Endothelial cell (in vitro differentiated cells): ENCODE measurements at places on chromosomes 2 and 18. TPM values are rescaled to one million over a fixed set of nuclear protein-coding genes. Genes with fewer than 3 reads are reported as not detected.

DNA sequence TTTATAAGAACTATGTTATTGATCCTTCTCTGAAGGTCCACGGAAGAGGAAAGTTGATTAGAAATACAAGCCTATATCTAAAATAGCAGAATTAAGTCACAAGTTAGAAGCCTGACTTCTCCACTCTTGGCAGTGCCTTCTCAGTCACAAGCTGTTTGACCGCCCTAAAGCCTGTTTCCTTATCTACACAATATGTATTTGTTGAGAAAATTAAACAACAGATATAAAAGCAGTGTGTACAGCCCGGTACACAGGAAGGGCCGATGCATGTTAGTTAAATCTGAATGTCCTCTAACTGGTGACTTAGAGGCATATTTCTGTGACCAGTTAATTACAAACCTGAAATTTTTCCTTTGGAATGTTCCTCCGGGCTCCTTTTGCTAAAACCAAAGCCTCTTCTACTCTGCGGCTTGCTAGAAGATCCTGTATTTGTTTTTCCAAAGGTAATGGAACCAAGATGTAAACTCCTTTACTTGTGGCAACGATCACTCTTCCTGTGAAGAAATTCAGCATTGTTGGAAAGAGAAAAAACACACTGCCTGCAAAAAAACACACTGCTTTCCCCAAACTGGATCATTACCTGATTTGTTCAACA, 33.4 kb downstream of the TGFBRAP1 start:
- no peak overlapping the region for H3K27ac ChIP-seq
- H3K36me3 ChIP-seq = peaks cover 17% of the 10 kb centered on the region
- no peaks in the 10 kb centered on the region for H3K4me1 ChIP-seq
- H3K4me3 ChIP-seq = no peak overlapping the region
- DNase-seq = no peak
- no peaks in the 10 kb centered on the region for H3K27me3 ChIP-seq

DNA sequence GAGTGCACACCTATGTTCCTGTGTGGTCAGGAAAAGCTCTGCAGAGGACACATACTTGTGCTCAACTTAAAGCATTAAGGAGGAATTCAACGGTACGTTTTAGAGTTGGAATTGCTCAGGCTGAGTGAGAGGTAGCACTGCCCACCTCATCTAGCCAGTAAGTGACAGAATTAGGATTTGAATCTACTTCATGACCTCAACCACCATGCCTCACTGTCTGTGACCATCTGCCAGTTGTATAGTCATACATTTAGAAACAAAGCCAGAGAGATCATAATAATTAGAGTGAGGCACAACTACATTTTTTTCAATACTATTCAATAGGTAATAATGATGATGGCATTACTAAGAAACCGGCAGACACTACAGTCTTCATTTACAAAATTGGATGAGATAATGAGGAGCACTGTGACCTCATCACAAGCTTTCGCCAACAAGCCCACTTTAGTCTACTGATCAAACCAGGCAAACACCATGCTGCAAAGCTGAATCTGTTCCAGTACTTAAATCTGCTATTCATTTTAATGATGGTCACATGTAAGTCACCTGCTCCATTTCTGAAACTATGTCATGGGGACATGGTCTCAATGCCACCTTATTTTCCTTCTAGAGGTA, 1018.4 kb downstream of the TMEM182 start:
- no peak for DNase-seq
- no peak overlapping the region for H3K4me3 ChIP-seq
- no peaks in the 10 kb centered on the region for H3K36me3 ChIP-seq
- no peaks in the 10 kb centered on the region for H3K4me1 ChIP-seq

- H3K27me3 ChIP-seq = peaks cover 2% of the 10 kb centered on the region
- H3K27ac ChIP-seq = peak overlapping the region; percentile 30
- no peak for DNase-seq
- H3K4me3 ChIP-seq = no peak overlapping the region
- peaks cover 11% of the 10 kb centered on the region for H3K4me1 ChIP-seq
These were observed 45.3 kb upstream of the ROCK2 start for GRCh38 chr2:11389551-11390398.

GRCh38 chr2:13001408-13001807, 284.7 kb downstream of the TRIB2 start:
- H3K27ac ChIP-seq = no peak overlapping the region
- no peak for DNase-seq
- no peaks in the 10 kb centered on the region for H3K36me3 ChIP-seq
- peaks cover 23% of the 10 kb centered on the region for H3K4me1 ChIP-seq
- no peaks in the 10 kb centered on the region for H3K27me3 ChIP-seq
- no peak overlapping the region for H3K4me3 ChIP-seq

GRCh38 chr2:211373203-211373602, 816.8 kb downstream of the CPS1 start:
- H3K36me3 ChIP-seq = no peaks in the 10 kb centered on the region
- no peaks in the 10 kb centered on the region for H3K27me3 ChIP-seq
- H3K27ac ChIP-seq = no peak overlapping the region
- H3K4me3 ChIP-seq = no peak overlapping the region
- no peaks in the 10 kb centered on the region for H3K4me1 ChIP-seq
- no peak for DNase-seq

DNA sequence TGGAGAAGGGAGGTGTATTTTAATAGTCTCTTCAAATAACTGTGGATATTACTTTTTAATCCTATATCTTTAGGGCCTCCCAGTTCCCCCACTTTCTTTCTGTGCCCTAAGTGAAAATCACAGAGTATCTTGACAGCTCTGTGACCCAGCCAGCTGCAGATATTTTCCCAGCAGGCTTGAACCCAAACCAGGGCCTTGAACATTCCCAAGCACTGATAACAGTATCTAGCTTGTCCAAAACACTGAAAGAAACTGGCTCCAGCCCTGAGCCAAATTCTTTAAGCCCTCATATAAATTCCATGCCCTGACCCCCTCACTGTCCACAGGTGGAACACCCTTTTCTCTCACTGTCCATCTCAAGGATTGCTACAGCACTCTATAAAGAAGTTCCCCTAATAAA, 388.1 kb upstream of the CHAC2 start:
- H3K4me1 ChIP-seq = no peaks in the 10 kb centered on the region
- H3K27me3 ChIP-seq = no peaks in the 10 kb centered on the region
- H3K4me3 ChIP-seq = no peak overlapping the region
- DNase-seq = no peak
- no peak overlapping the region for H3K27ac ChIP-seq
- H3K36me3 ChIP-seq = no peaks in the 10 kb centered on the region

DNA sequence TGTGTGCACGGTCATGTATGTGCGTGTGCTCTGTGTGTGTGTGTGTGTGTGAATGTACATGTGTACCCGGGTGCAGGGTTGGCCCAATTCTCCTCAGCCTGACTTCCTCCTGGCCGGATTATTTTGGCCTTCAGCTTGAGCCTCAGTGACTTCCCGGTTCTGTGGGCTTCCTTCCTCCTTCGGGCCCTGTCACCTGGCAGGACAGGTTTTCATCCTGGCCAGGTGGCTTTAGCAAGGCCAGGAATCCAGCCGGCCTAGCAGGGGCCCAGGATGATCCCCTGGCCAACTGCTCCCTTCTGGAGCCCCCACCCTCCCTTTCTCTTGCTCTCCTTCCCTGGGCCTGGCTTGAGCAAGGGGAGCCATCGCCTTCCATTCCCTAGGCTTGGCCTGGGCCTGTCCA, 140.5 kb downstream of the INHBB start:
- no peak for DNase-seq
- no peaks in the 10 kb centered on the region for H3K36me3 ChIP-seq
- no peaks in the 10 kb centered on the region for H3K4me1 ChIP-seq
- peaks cover 6% of the 10 kb centered on the region for H3K27me3 ChIP-seq
- no peak overlapping the region for H3K4me3 ChIP-seq

DNA sequence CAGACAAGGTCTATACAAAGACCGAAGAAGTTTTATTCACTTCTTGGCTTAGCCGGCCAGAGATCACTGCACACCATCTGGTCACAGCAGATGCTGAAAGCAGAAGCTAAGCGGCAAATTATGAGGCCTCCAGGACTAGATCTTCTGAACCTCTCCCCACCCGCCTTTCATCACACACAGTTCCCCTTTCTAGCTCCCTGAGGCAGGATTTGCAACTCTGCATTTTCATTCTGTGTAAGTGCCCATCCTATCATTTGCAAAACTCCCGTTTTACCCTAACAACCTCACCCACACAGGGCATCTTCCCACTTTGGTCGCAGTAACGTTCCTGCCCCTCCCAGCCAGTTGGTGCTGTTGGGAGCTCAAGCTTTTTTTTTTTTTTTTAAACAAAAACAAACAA, 3.1 kb upstream of the MOB1A start:
- H3K4me3 ChIP-seq = no peak overlapping the region
- no peak for DNase-seq
- peaks cover 23% of the 10 kb centered on the region for H3K4me1 ChIP-seq
- H3K27ac ChIP-seq = no peak overlapping the region
- peaks cover 3% of the 10 kb centered on the region for H3K27me3 ChIP-seq

GRCh38 chr18:23982155-23983079, 32.1 kb upstream of the TTC39C start:
- no peak overlapping the region for H3K27ac ChIP-seq
- no peak overlapping the region for H3K4me3 ChIP-seq
- peaks cover 3% of the 10 kb centered on the region for H3K27me3 ChIP-seq
- no peaks in the 10 kb centered on the region for H3K36me3 ChIP-seq
- no peaks in the 10 kb centered on the region for H3K4me1 ChIP-seq

CKAP2L gene
- total RNA-seq = 5.5 TPM

GRCh38 chr18:13540477-13541182, 185.7 kb downstream of the FAM210A start:
- no peaks in the 10 kb centered on the region for H3K36me3 ChIP-seq
- no peak overlapping the region for H3K27ac ChIP-seq
- H3K27me3 ChIP-seq = no peaks in the 10 kb centered on the region
- no peak overlapping the region for H3K4me3 ChIP-seq
- H3K4me1 ChIP-seq = peaks cover 25% of the 10 kb centered on the region

DNA sequence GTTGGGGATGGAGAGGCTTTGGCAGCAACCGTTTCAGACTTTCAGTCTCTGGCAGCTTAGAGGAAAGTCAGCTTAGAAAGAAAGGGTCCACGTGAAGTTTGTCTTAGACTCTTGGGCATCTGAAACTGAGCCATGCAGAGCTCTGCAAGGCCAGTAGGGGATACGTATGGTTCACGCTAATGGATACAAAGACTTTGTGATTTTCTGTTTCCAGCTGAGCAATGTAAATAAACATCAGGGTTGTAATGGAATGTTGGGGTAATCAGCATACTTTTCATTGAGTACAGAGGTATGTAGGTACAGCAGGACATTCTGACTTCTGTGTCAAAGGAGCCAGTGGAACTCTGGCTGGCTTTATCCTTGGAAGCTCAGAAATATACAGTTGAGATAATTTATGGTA, 31.0 kb downstream of the RALB start:
- H3K27me3 ChIP-seq = peaks cover 6% of the 10 kb centered on the region
- H3K4me3 ChIP-seq = no peak overlapping the region
- DNase-seq = no peak
- H3K4me1 ChIP-seq = peaks cover 38% of the 10 kb centered on the region

DNA sequence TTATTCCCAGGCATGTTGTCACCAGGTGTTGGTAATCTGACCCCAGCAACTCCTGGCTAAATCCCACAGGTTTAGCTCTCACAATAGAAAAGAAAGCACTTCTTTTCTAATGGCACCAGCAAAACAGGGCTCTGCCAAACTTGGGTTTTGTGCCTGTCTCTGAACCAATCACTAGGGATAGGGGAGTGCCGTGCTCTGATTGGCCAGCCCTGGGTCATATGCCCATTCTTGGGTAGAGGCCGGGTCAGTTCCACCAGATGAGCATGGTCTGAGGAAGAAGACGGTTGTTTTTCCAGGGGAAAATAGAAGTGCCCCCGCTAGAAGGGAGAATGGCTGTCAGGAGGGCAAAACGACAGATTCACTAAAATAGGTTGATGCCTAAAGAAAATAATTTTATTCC, 14.7 kb downstream of the CDK15 start:
- H3K27ac ChIP-seq = no peak overlapping the region
- no peaks in the 10 kb centered on the region for H3K4me1 ChIP-seq
- no peak overlapping the region for H3K4me3 ChIP-seq
- H3K36me3 ChIP-seq = no peaks in the 10 kb centered on the region

- H3K4me3 ChIP-seq = no peak overlapping the region
- no peak overlapping the region for H3K27ac ChIP-seq
- no peaks in the 10 kb centered on the region for H3K27me3 ChIP-seq
- no peaks in the 10 kb centered on the region for H3K4me1 ChIP-seq
- no peak for DNase-seq
- peaks cover 39% of the 10 kb centered on the region for H3K36me3 ChIP-seq
These were observed 13.5 kb downstream of the ELAC1 start for GRCh38 chr18:50981381-50981780.

DNA sequence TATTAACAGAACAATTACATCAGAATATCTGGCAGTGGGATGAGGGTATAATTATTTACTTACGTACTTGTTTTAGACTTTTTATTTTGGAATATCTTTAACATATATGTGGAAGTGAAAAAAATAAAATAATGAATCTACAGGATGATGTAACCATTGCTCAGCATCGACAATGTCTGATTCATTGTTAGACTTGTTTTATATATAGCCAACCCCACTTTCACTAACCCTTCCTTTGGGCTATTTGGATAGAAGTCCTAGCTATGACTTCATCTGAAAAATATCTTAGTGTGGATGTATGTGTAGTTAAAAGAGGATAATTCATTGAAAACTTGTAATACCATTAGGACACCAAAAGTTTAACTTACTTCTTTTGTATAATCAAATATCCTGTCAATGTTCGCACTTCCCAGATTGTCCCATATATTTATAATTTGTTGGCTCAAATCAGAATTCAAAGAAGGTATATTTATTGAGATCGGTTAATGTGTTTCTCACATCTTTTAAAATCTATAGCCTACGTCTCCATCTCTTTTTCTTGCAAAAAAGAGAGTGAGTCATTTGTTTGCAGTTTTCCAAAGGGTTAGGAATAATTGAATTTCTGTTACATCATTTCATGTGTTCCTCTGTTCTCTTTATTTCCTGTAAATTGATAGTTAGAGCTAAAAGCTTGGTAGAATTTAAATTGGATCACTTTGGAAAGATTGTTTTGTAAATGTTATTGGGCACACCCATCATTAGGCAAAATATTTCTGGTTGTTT, 506.1 kb upstream of the FAM98A start:
- no peak overlapping the region for H3K4me3 ChIP-seq

GRCh38 chr2:68516051-68516955, 48.9 kb downstream of the APLF start:
- H3K27ac ChIP-seq = no peak overlapping the region
- H3K27me3 ChIP-seq = no peaks in the 10 kb centered on the region
- DNase-seq = no peak
- no peaks in the 10 kb centered on the region for H3K36me3 ChIP-seq
- H3K4me1 ChIP-seq = no peaks in the 10 kb centered on the region
- no peak overlapping the region for H3K4me3 ChIP-seq
